ENCODE measurements at places on chromosomes 6 and 20.

GRCh38 chr6:41578217-41579087, 32.3 kb downstream of the FOXP4 start:
- peaks cover 18% of the 10 kb centered on the region for H3K4me1 ChIP-seq
- DNase-seq, result no peak
- no peak overlapping the region for H3K4me3 ChIP-seq
- no peaks in the 10 kb centered on the region for H3K27me3 ChIP-seq

GRCh38 chr20:34820805-34821578, 4.5 kb downstream of the NCOA6 start:
- no peak overlapping the region for H3K4me3 ChIP-seq
- H3K36me3 ChIP-seq, result peaks cover 36% of the 10 kb centered on the region
- DNase-seq, result no peak
- no peaks in the 10 kb centered on the region for H3K27me3 ChIP-seq
- peaks cover 27% of the 10 kb centered on the region for H3K4me1 ChIP-seq
- no peak overlapping the region for H3K27ac ChIP-seq

- H3K4me1 ChIP-seq, result no peaks in the 10 kb centered on the region
- no peaks in the 10 kb centered on the region for H3K27me3 ChIP-seq
- H3K4me3 ChIP-seq, result no peak overlapping the region
- no peak overlapping the region for H3K27ac ChIP-seq
- no peak for DNase-seq
Measured at GRCh38 chr20:1891263-1892118, 3.7 kb upstream of the SIRPA start.

GRCh38 chr20:17518339-17519052, 12.7 kb downstream of the BFSP1 start:
- H3K36me3 ChIP-seq, result no peaks in the 10 kb centered on the region
- DNase-seq, result no peak
- no peak overlapping the region for H3K27ac ChIP-seq
- H3K4me3 ChIP-seq, result no peak overlapping the region
- H3K27me3 ChIP-seq, result no peaks in the 10 kb centered on the region

DNA sequence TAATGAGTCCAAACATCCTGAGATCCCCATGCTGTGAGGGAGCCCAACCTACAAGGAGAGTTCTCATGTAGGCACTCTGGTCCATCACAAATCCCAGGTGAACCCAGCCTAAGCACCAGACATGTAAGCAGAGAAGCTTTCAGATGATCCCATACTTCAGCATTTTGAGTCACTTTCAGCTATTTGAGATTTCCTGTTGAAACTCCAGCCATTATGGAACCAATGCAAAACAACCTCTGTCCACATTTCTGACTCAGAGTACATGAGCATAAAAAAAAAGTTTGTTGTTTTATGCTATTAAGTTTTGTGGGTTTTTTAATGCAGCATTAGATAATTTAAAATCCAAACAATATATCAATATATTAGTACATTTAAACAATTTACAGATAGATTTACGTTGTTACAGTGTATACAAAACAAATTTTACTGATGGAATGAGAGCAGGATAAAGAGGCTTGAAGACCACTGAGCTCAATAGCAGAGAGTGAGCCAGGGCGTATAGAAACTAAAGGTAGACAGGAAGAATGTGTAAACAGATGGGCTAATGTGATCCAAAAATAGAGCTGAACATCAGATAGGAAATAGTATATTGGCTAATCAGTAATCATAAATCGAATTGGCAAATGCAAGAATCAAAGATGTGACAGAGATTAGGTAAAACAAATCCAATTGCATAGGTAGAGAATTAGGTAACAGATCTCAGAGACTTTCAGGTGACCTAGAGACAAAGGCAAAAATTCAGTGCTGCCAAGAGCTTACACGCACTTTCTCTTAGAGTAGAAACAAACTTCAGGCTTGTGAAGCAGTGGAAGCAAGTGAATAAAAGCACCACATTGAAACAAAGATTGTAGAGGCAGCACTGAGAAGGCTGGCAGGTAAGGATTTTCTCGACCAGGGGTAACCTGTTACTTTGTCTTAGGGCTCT, 36.2 kb upstream of the PLCB1 start:
- peak overlapping the region; percentile 40 for H3K27ac ChIP-seq
- no peaks in the 10 kb centered on the region for H3K27me3 ChIP-seq
- peaks cover 13% of the 10 kb centered on the region for H3K4me1 ChIP-seq
- H3K4me3 ChIP-seq, result no peak overlapping the region
- no peak for DNase-seq

GRCh38 chr20:47886454-47887041, 101.3 kb upstream of the SULF2 start:
- no peak overlapping the region for H3K4me3 ChIP-seq
- no peak overlapping the region for H3K27ac ChIP-seq
- no peaks in the 10 kb centered on the region for H3K27me3 ChIP-seq

DNA sequence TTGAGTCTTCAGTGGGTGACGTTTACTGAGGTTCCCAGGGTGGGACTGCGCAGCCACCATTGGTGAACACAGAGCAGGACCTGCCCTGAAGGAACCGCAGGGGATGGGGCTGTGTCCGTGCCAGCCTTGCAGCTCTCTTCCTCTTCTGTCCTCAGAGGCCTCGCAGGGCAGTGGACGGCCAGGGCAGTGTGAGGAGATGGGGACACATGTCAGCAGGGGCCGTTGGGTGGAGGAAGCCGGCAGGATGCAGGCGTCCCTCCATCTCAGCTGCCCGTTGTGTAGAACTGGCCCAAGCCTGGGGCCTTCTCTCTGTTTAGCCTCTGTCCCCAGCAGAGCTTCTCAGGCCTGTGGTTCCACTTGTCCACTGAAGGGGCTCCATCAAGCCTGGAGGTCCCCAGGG, 53.6 kb upstream of the SMOC2 start:
- no peak overlapping the region for H3K27ac ChIP-seq
- peaks cover 20% of the 10 kb centered on the region for H3K27me3 ChIP-seq
- no peaks in the 10 kb centered on the region for H3K36me3 ChIP-seq
- no peak overlapping the region for H3K4me3 ChIP-seq

DNA sequence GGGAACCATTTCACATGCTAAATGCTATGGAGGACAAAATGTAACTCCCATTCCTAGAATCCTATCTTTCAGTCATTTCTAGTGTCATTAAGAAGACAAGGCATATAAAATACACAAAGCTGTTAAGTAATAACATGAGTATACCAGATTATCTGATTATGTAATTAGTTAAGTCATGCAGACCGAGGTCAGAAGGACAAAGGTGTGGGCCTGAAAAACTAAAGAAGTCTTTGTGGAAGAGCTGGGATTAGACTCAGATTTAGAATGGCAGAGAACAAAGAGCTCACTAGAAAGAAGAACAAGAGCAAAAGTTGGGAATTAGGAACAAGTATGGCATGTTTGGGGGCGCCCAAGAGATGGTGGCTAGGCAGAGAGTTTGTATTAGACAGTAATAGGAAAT, 37.0 kb downstream of the EFHC1 start:
- no peaks in the 10 kb centered on the region for H3K27me3 ChIP-seq
- H3K4me3 ChIP-seq, result no peak overlapping the region
- no peak overlapping the region for H3K27ac ChIP-seq
- peaks cover 14% of the 10 kb centered on the region for H3K4me1 ChIP-seq

DNA sequence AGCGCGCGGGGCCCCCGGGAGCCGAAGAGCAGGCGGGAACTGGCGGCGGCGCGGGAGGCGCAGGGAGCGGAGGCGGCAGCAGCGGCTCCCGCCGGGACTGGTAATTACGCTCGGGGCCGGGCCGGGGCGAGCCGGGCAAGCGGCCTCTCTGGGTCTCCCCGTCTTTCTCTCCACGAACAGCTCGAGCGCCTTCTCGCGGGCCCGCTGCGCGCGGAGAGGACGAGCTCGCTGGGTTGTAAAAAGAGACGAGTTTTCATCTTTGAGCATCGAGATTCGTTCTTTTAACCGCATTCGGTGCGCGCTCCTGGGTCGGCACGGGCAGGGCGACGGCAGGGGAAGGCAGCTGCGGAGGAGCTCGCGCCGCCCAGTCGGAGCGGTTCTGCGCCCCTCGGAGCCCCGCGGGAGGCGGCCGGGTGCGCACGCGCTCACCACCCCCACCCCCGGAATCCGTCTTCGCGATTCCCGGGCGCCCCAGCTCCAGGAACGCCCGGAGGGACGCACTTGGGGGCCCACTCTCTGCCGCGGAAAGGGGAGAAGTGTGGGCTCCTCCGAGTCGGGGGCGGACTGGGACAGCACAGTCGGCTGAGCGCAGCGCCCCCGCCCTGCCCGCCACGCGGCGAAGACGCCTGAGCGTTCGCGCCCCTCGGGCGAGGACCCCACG, 38.0 kb downstream of the YTHDF1 start:
- no peak overlapping the region for H3K4me3 ChIP-seq
- H3K36me3 ChIP-seq, result no peaks in the 10 kb centered on the region
- no peaks in the 10 kb centered on the region for H3K4me1 ChIP-seq
- DNase-seq, result no peak
- H3K27ac ChIP-seq, result no peak overlapping the region

DNA sequence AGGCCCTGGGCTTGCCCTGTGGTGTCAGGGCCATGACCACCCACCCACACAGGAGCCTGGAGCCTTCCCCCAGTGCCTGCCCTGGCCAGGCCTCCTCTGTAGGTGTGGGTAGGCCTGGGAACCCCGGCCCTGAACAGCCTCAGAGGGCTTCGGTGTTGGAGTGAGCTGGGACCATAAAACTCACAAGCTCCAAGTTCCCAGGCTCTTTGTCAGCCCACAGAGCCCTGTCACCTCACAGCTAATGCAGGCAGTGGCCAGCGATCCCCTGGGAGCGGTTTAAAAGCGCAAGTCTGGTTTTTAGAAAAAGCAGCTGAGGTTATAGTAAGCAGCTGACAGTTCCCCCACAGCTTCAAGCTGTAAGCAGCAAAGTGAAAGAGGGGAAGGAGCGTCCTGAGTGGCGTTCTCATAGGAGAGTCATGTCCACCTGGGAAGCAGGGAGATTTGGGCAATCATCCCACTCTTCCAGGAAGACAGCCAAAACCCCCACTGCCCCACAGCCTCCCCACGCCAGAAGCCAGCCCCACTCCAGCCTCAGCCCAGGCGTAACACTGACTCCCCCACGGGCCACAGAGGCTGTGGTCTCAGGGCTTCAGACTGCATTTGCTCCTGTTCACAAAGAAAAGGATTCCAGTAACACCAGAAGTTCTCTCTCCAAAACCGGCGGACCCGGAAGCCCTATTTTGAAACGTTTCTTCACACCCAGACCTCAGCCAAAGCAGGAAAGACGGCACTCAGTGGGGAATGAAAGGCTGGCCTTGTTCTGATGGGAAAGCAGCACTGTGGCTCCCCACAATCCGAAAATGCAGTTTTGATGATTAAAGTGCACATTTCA, 34.3 kb upstream of the FOXC1 start:
- H3K27ac ChIP-seq, result no peak overlapping the region
- H3K27me3 ChIP-seq, result no peaks in the 10 kb centered on the region
- H3K36me3 ChIP-seq, result no peaks in the 10 kb centered on the region
- H3K4me3 ChIP-seq, result no peak overlapping the region

DNA sequence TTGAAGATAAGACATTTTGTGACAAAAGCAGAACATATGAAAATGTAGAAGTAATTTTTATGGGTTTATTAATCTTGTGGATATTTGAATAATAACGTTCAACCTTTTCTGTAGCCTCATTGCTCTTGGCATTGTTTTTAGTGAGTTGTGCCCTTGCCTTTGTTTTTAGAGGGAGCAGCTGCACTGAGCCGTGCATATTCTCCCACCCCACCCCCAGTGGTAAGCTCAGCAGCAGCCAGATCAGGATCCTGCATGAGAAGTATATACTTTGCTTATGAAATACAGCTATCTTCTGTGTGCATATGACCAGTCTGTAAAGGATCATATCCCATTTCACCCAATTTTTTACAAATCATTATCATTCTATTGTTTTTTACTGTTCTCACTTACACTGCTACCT, 184.2 kb downstream of the COL9A1 start:
- no peaks in the 10 kb centered on the region for H3K36me3 ChIP-seq
- no peaks in the 10 kb centered on the region for H3K4me1 ChIP-seq
- H3K27me3 ChIP-seq, result peaks cover 10% of the 10 kb centered on the region
- H3K27ac ChIP-seq, result no peak overlapping the region
- H3K4me3 ChIP-seq, result no peak overlapping the region
- no peak for DNase-seq

- no peaks in the 10 kb centered on the region for H3K4me1 ChIP-seq
- no peak overlapping the region for H3K27ac ChIP-seq
- no peak for DNase-seq
- H3K36me3 ChIP-seq, result no peaks in the 10 kb centered on the region
- H3K4me3 ChIP-seq, result no peak overlapping the region
Measured at GRCh38 chr6:106119546-106119945, 33.4 kb downstream of the PRDM1 start.

DNA sequence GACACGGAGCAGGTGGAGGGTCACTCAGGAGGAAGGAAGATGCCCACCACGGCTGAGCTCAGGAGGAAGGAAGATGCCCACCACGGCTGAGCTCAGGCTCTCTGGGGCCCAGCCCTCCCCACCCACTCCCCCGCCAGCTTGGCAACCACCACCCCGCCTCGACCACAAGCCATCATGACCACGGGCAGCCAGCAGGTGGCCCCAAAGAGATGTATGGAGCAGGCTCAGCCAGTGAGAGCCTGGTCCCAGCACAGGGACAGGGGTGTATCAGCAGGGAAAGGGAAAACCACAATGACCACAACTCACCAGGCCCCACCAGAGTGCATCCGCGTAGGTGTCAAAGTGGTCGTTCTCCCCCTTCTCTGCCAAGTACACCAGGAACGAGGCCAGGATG, 30.4 kb downstream of the KCNQ2 start:
- H3K36me3 ChIP-seq, result no peaks in the 10 kb centered on the region
- peak; percentile 86 for DNase-seq
- H3K4me1 ChIP-seq, result no peaks in the 10 kb centered on the region
- H3K27ac ChIP-seq, result no peak overlapping the region

- H3K4me1 ChIP-seq, result peaks cover 20% of the 10 kb centered on the region
- peak; percentile 91 for DNase-seq
- no peaks in the 10 kb centered on the region for H3K27me3 ChIP-seq
- H3K4me3 ChIP-seq, result peak within 1 kb of the TSS; percentile 72
- peak within 1 kb of the TSS; percentile 98 for H3K27ac ChIP-seq
Measured at GRCh38 chr6:30744054-30744805, at the start of gene IER3. IER3 (minus strand) TSS chr6:30744547; CDS start chr6:30744518, 29 bp downstream.

Data from RWPE2 (cell line).